Stimulated activated CD4-positive, alpha-beta T cell treated with anti-CD3 and anti-CD28 coated beads, Interleukin-4, amount 100 ng/mL, for 4 hours (primary cell): ENCODE measurements at places on chromosomes 16 and 17.

DNA sequence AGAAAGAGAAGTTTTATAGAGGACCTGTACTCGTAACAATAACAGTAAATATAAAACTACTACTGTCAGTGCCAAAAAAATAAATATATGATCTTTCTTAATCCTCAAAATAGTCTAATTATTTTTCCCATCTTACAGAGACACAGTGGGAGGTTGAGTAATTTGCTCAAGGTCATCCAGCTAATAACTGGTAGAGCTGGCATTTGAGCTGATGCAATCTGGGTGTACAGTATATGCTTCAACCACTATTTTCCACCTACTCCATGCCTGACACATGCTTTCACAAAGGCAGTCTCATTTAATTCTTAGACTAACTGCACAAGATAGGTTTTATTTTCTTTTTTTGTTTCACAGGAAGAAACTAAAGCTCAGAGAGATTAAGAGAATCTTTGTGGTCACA lies 33.6 kb downstream of the PIGL start:
- DNase-seq: no peak

GRCh38 chr17:65389949-65390348 lies 171.5 kb downstream of the AXIN2 start:
- DNase-seq: no peak

DNA sequence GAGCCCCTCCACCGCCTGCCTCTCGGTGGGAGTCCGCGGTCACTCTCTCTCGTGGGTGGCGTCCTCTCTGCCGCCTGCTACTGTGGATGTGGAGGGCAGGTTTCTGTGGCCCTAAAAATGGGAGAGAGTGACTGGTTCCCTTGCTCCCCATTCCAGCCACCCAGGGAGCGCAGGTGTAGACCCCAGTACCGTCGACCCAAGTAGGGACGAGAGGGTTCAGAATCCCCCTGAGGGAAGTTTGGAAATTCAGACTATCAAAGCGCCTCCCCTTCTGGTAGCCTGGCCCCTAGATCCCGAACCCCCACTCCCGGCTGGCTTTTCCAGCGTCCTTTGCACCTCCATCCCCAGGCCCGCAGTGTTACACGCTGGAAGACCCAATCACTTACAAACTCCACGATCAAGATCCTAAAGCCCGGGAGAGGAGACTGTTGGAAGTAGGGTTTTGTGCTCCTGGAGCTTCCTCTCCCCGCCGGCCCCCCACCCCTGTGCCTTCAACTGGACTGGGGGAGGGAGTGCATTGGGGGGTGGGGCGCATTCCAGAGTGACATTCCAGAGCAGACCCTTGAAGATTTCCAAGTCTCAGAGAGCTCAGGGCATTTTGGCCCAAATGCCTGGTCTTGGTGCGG lies 991 bp downstream of the GPRC5C start:
- no peak for DNase-seq

GRCh38 chr16:12758031-12758669 lies 45.5 kb downstream of the CPPED1 start:
- DNase-seq: no peak

GRCh38 chr17:37284191-37284590 lies 91.6 kb upstream of the C17orf78 start:
- DNase-seq: no peak

- no peak for DNase-seq
Measured at GRCh38 chr17:77719806-77720205, 238.7 kb upstream of the TNRC6C start.

DNA sequence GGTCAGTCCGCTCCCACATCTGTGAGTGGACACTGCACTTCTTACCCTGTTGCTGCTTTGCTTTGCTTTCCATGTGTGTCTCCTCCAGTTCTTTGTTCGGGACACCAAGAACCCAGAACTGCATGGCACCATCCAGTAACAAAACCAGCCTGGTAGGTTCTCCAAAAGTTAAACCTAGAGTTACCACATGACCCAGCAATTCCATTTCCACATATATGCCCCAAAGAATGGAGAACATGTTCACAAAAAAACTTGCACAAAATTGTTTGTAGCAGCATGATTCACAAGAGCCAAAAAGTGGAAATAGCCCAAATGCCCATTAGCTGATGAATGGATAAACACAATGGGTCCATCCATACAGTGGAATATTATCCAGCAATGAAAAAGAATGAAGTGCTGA lies 10.3 kb upstream of the CCL22 start:
- no peak for DNase-seq

- no peak for DNase-seq
Measured at GRCh38 chr17:69357701-69358100, 30.8 kb upstream of the ABCA5 start.

DNA sequence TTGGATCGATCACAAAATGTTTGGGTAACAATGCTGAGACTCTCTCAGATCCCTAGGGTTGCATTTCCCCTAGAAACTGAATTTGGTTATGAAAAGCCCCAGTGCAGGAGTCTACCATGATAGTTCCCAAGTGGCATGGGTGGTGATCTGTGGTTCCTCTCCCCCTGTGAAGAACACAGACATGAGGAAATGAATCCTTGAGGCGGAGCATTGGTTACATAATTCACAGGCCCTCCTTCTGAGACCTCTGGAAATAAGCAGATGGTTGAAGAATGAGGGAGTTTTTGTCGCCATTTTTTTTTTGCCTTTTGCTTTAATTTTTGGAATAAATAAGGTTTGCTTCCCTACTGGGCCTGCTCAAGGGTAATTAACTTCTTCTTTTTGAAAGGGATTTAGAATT lies 597.0 kb upstream of the RBFOX1 start:
- no peak for DNase-seq

DNA sequence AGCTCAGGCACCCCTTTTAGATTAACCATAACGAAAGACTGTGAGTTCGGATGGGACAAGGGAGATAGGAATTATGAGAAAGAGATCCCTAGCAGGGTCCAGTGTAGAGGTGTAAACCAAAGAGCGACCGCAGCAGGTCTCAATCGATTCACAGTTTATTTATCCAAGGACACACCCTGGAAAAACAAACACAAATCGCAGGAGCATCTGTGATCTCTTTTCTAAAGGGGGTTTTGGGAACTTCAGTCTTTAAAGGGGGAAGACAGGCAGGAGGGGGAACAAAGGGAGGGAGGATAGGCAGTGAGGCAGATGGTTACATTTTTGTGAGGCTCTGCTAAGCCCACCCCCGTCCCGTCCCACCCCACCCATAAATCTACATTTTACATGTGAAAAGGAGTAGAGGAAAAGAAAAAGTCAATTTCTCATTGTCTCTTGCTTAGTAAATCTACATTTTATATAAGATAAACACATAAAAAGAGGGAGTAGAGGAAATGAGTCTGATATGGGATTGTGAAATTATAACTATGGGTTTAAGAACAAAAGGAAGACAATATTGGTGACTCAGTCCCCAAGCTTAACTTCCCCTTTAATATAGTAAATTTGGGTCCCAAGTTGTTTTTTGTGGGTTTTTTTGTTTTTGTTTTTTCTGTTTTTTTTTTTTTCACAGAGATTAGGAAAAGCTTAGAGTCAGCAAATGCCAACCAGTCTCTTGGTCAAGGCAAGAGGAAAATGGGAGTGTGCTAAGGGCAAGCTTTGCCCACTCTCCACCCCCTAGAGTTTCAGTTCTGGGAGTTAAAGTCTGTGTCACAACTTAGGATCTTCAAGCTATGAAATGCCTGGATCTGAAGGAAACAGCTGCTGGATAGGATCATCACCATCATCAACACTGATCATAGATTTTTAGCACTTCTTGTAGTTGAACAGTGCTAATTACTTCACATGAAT lies 160.9 kb upstream of the CDH5 start:
- no peak for DNase-seq

DNA sequence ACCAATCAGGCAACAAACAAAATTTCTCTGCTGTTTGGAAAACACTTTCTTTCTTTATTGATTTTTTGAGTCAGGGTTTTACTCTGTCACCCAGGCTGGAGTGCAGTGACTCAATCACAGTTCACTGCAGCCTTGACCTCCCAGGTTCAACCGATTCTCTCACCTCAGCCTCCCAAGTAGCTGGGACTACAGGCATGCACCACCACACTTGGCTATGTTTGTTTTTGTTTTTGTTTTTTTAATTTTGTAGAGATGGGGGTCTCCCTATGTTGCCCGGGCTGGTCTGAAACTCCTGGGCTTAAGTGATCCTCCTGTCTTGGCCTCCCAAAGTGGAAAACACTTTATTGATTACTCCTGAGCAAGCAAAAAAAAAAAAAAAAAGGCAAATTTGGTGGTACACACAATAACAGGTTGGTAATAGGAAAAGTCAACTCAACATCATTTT lies 276.4 kb downstream of the SOX9 start:
- DNase-seq: no peak

- DNase-seq: no peak
Measured at GRCh38 chr16:87048038-87048729, 269.0 kb downstream of the C16orf95 start.

DNA sequence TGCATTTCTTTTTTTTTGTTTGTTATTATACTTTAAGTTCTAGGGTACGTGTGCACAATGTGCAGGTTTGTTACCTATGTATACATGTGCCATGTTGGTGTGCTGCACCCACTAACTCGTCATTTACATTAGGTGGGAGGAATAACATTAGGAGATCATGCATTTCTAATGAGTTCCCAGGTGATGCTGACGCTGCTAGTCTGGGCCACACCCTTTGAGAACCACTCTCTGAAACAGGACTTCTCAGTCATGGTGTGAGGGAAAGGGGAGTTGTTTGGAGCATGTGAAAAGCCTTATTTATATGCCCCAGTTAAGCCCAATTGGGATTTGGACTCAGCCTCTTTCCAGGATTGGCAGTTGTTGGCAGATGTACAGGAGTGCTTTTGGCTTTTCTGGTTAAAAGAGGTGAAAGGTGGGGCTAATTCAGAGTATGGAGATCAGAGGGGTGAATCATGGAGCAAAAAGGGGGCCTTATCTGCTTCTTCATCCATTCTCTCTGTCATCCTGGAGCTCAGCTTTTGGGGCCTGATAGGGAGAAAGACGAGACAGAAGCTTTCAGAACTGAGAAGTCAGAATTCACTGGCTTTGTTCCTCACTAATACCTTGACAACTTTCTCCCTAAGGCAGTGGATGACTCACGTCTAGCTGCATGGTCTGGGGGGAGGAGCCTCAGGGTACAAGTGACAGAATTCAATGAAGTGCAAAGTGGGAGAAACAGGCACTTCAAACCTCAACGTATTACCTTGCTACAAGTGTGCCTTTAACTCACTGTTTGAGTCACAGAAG lies 180.0 kb upstream of the CACNG3 start:
- DNase-seq: no peak

DNA sequence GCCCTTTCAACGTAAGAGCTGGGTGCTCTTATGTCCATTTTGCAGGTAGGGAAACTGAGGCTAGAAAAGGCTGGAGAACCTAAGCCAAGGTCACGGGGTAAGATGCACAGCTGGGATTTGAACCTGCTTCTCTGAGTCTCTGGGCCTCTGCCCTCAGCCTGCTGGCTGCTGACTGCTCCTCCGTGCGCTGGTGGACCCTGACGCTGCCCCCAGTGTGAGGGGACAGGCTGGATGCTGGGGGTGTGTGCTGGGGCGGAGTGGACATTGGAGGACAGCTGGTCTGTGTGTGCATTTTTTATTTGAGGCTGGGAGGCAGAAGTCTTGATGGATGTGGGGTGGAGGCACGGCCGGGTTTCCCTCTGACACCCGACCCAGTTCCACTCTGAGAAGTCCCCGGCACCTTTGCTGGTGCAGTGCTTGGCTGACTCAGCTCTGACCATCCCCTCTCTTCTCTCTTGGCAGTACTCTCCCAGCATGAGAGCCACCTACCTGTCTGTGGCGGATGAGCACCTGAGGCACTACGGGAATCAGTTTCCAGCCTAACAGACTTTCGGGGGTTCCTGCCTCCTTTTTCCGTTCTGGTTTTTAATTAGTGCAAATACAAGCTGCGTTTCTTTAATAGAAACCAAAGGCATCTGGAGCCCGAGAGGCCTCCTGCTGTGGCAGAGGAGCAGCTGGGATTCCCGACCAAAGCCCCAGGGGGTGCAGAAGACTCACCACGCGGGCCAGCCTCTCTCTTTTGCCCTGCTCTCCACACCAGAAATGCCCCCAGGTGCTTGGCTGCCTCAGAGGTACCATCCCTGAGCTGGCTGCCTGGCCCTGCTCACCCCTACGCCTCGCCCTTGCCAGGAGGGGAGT lies 14.1 kb upstream of the DNAI2 start:
- no peak for DNase-seq

DNA sequence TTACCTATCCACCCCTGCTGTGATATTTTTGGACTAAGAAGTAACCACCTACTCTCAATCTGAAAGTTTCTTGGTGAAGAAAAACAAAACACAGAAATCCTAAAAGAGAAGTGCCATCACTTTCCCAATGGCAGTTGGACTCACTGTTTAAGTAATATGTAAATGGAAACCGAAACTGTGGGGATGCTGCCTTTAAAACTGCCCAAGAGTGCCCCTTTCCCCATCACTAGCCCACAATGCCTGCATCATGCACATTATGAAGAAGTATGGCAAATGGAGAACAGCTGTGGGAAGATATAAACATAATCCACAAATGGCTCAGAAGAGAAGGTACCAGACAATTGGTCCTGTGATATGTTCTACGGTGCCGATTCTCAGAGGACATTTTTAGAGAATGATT lies 33.5 kb upstream of the SLC6A2 start:
- DNase-seq: no peak

DNA sequence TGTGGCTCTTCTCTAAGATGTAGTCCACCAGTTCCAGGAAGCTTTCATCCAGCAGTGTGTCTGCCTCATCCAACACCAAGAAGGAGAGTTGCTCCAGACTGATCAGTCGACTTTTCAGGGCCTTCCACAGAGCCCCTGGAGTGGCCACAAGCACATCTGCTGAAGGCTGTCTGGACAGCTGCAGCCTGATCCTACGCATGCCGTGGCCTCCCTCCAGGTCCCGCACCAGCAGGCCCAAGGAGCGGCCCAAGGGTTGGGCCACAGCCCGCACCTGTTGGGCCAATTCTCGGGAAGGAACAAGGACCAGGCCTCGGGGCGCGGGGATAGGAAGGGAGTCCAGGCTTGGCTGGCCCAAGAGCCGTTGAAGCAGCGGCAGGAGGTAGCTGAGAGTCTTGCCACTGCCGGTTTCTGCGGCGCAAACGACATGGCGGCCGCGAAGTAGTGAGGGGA lies 729 bp downstream of the DDX28 start:
- DNase-seq: no peak

GRCh38 chr16:88917146-88917914 lies 50.9 kb upstream of the PABPN1L start:
- DNase-seq: no peak

DNA sequence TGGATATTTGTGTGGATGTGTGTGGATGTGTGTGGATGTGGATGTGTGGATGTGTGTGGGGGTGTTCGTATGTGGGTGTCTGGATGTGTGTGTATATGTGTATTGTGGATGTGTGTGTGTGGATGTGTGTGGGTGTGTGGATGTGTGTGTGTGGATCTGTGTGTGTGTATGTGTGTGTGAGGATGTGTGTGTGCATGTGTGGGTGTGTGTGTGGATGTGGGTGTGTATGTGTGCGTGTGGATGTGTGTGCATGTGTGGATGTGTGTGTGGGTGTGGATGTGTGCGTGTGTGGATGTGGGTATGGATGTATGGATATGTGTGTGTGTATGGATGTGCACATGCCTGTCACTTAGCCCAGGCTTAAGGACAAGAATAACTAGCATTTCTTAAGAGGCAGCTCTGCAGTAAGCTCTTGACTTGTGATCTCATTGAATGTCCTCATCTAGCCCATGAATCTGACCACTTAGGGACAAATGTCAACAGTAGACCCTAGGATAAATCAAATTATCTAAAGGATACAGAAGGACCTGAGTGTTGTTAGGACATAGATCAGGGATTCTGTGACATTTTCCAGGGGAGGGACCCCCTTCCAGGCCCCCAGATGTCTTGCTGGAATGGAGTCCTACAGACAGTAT lies 83.5 kb downstream of the BMERB1 start:
- DNase-seq: no peak
